ENCODE measurements at places on chromosomes 1 and 21. TPM values are rescaled to one million over a fixed set of nuclear protein-coding genes. Genes with fewer than 3 reads are reported as not detected.

Gene S100A3
- 10.8 TPM for total RNA-seq

DNA sequence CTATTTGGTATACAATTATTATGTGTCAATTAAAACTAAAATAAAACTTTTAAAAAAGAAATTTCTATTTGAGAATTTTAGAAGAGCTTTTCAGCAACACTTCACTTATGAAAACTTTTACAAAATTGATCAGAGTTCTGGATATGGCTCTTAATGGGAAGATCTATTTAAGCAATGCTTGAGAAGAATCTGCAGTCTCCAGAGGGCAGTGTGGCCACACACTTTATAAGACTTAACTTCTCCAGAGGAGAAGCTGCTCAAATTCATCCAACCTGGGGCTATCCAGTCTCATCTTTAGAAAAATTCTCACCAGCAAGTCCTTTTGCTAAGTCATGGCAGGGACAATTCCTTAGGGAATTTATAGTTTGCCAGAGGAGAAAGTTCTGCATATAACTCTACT is 25.2 kb upstream of the AGO1 start:
- DNase-seq = peak; percentile 10

- peak; percentile 75 for DNase-seq
Observed at GRCh38 chr1:245156041-245156735, 1.4 kb downstream of the KIF26B start.

Gene LRRC38
- total RNA-seq = not detected

DNA sequence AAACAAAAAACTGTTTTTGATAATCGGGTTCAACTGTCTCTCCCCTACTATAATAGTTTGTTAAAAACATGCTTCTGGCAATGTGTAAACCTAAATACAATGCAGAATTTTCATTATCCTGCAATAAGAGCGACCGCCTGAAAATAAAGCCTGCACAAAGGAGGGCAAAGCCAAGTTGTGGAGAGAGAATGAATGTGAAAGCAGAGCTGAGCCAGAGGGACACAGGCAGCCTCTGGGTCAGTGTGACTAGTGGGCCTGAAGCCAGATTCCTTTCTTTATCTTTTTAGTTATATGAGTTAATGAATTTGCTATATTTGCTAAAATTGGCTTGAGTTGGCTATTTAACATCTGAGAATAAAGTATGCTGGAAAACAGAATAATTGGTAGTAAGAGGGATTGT is 615.2 kb downstream of the PLA2G4A start:
- no peak for DNase-seq

GRCh38 chr1:167645625-167646414 is 15.8 kb downstream of the RCSD1 start:
- DNase-seq = no peak

Gene UQCRHL
- total RNA-seq = 1.5 TPM

Gene LCK
- total RNA-seq = not detected

- no peak for DNase-seq
Observed at GRCh38 chr1:3310718-3311400, 143.6 kb upstream of the ARHGEF16 start.

Gene TMPRSS15
- total RNA-seq = 0.05 TPM

Measured in myocyte (in vitro differentiated cells).